BE2C (cell line): ENCODE measurements at places on chromosomes 2 and 18.
A peak's percentile ranks its signal among the peaks of the same experiment; 100 is the strongest.

DNA sequence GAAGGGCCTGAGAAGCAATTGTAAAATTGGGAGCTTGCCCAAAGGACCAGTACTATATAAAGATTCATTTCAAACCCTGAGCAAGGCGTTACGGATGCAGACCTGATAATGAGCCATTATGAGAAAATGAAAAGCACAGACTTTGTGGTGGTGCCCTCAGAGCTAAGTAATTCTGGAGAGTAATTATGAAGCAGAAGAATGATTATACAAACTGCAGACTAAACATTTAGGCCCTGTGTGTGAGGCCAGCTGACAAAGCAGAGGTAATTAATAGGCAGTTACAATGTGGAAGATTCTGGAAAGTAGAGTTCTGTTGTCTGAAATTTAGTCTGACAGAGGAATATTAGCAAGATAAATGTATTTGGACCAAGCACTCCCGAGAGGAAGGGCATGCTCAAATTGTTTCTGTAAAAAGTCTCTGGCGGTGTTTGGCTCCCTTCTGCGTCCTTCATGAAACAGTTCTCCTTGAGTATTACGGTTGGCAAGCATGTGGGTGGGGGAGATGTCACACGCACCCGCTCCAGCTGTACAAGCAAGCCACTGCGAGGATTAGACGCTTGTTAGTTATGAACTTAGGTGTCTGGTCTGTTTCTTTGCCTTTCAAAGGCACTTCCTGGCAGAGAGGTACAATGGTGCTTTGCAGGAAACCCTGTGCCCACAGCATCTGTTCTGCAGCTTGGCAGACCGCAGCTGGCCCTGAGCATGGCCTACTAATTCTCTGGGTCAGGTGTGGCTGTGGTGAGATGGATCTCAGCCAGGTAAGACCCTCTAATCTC, 45.5 kb downstream of the CDC42EP3 start:
- DNase-seq: no peak

- no peak for DNase-seq
These were observed 25.1 kb downstream of the PARD3B start for GRCh38 chr2:204570421-204570820.

DNA sequence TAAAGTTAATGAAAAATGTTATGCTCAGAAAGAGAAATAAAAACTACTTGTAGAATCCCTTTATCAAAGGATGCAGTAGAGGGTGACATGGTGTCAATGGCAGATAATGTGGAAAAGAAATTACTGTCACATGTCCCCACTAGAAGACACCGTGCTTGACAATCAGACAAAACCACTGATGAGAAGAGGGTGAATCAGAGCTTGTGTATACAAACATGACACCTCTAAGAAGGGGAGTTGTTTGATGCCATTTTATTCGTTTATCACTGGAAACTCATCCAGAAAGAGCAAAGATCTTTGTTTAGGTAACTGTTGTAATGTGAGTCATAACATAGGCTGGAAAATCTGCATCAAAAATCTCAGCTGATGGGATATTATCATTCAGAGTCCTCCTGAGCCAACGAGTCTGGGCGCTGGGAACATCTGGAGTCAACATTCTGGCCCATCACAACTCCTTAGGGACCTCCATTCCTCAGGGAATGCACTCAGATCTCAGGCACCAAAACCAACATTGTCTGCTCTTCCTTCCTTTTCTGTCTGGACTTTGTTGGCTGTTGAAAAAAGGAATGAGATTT, 49.5 kb upstream of the RAB12 start:
- DNase-seq: no peak

DNA sequence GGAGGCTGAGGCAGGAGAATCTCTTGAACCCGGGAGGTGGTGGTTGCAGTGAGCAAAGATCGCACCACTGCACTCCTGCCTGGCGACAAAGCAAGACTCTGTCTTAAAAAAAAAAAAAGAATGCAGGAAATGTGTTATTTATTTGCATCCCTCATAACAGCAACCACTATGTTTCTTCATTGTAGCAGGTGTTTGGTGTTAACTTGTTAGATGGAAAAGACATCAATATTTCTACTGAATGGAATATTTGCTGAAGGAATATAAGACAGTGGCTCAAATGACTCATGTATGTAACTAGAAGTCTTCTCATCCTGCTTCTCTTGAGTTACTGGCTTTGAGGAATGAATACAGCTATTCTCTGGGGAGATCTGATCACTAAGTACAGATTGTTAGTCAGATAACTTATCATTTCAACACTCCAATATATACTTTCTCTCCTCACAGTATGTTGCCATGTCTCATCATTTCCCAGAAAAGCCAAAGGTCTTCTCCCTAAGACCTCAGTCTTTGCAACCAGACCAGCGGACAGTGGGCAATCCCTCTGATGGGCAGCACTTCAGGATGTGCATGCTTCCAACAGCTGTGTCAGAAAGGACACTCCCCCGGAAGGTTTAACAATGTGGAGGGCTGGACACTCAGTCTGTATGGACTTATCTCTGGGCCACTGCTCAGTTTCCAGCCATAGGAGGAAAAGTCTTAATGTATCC, 104.4 kb upstream of the STK17B start:
- no peak for DNase-seq

DNA sequence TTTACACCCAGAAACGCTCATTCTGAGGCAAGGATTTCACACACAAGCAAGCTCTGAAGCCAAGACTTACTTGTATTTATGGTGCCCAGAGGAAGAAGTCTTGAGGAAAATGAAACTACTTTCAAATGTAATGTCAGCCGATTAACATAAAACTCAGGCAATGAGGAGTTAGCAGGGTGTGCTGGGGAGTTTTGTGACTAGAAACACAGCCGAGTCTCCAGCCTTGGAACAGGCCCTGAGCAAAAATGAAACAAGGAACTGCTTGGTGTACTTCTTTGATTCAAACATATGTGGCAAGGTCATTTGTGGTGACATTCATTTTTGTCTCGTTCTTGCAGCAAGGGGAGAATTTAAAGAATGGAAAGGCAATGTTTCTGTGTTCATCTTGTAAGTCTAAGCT, 4.5 kb downstream of the DYTN start:
- no peak for DNase-seq

DNA sequence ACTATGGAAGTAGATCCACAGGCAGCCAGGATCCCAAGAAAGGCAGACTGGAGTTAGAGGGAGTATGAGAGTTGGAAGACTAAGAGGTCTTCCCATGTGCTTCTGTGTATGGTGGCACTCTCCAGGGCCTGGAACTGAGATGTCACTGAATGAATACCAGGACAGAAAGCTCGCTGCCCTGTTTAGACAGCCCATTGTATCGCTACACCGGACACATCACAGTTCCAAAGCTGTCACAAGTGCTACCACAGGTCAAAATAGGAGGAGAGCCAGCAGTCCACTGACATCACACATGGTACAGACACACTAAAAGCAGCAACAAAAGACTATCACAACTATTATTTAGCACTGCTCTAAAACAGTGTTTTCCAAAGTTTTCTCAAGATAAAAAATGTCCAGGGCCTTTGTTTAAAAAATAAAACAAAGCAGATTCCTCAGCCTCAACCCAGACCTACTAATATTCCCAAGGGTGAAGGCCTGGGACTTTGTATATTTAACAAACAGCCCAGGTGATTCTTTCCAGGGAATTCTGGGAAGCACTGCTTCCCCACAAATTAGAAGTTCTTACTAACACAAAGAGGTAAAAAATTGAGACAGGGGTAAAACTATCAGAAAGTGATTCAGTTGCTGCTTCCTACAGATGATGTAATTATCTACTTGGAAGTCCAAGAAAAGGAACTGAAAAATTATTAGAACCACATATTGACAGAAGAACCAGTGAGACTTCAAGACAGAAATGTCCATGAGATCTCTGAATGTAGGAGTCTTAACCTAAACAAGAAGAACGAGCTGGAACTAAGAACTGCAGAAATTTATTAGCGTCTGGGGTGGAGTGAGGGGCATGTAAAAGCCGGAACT, 116.0 kb downstream of the DTNB start:
- no peak for DNase-seq

GRCh38 chr2:104344306-104344705, 509.6 kb upstream of the POU3F3 start:
- no peak for DNase-seq

GRCh38 chr2:2787301-2787907, 456.3 kb upstream of the MYT1L start:
- peak; percentile 81 for DNase-seq

DNA sequence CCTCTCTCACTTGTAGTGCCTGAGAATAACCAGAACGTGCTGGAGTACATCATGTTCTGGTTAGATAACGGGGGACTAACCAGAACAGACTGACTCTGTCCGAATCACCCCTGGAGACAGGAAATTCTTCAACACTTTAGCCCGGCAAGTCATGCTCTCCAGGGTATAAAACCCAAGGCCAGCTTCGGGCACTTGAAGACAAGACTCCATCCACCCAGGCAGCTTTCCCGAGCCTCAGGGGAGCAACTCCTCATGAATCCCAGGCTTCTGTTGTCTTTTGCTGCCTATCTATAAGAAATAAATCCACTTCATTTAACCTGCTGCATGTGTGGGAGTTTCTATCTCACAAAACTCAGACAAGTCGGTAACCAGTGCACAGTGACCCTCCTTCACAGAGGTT, 99.6 kb downstream of the KCNF1 start:
- DNase-seq: no peak

DNA sequence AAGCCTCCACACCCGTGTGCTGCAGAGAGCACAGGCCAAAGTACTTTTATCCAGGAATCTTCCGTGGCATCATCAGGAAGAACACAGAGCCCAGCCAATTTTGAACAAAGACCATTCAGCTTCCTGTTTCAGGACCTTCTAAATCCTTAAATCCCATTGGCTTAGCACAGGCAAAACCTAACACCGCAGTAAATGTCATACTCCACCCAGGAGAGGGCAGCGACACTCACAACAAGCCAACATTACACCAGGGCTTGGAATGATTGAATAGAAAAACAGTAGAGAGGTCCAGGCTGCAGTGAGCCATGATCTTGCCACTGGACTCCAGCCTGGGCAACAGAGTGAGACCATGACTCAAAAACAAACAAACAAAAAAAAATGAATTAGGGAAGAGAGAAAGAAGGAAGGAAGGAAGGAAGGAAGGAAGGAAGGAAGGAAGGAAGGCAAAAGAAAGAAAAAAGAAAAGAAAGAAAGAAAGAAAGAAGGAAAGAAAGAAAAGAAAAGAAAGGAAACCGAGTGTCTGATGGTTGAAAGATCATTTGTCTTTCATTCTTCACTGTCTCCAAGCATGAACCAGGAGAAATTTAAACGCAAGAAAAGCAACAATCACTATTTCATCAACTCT, 144.6 kb upstream of the SATB2 start:
- peak; percentile 22 for DNase-seq
